Panc1 (cell line): ENCODE measurements at places on chromosomes 2 and 18. TPM values are rescaled to one million over a fixed set of nuclear protein-coding genes. Genes with fewer than 3 reads are reported as not detected.

OTOS gene
- total RNA-seq: not detected

SNORC gene
- 6.8 TPM for total RNA-seq

SERPINB12 gene
- total RNA-seq: not detected

CXCR1 gene
- not detected for total RNA-seq
